ENCODE measurements at places on chromosomes 3 and 15.
A peak's percentile ranks its signal among the peaks of the same experiment; 100 is the strongest.

DNA sequence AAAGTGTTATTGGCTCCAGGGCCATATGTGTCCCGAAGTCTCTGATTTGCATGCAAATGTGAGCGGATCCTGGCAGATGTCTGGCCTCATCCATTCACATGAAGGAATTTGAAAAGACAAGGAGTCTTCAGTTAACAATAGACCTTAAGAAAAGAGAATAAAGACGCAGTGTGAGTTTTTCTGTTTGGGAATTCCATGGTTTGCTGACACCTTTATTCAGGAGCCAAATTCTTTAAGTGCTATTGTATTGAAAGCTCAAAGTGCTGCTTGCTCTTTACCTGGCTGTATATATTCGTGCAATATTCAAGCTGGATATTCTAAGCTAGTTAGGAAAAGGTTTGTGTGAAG, 2.2 kb downstream of the LRRN1 start:
- DNase-seq: no peak

GRCh38 chr3:100386437-100387074, 14.3 kb downstream of the TOMM70 start:
- no peak for DNase-seq

- no peak for DNase-seq
Observed at GRCh38 chr3:77648664-77649063, 608.8 kb downstream of the ROBO2 start.

GRCh38 chr3:159764490-159765029, 224.1 kb upstream of the IL12A start:
- no peak for DNase-seq

- peak; percentile 6 for DNase-seq
Observed at GRCh38 chr15:65740148-65740547, 51.9 kb downstream of the DENND4A start.

Data from suppressor macrophage (primary cell).